ENCODE measurements at places on chromosomes 2 and 18.

DNA sequence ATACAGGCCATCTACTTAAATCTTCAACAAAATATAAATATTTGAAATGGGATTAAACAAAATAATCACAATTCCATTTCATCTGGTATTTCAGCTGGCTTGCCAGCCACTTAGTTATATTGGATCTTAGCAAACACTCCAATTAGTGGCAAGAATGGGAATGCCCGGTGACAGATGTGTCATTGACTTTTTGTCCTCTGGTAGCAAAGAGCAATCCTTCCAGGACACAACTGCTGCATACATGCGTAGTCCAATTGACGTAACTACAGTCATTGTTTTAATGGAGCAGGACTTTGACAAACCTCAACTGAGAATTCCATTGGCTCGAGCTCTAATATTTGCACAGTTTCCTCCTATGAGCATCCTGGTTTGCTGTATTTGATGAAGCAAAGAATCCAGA is 69.9 kb downstream of the RNF152 start:
- no peak for DNase-seq

- DNase-seq = no peak
Measured at GRCh38 chr2:25009954-25010353, 31.9 kb upstream of the EFR3B start.

- no peak for DNase-seq
Measured at GRCh38 chr2:10329580-10329879, 26.8 kb downstream of the HPCAL1 start.

DNA sequence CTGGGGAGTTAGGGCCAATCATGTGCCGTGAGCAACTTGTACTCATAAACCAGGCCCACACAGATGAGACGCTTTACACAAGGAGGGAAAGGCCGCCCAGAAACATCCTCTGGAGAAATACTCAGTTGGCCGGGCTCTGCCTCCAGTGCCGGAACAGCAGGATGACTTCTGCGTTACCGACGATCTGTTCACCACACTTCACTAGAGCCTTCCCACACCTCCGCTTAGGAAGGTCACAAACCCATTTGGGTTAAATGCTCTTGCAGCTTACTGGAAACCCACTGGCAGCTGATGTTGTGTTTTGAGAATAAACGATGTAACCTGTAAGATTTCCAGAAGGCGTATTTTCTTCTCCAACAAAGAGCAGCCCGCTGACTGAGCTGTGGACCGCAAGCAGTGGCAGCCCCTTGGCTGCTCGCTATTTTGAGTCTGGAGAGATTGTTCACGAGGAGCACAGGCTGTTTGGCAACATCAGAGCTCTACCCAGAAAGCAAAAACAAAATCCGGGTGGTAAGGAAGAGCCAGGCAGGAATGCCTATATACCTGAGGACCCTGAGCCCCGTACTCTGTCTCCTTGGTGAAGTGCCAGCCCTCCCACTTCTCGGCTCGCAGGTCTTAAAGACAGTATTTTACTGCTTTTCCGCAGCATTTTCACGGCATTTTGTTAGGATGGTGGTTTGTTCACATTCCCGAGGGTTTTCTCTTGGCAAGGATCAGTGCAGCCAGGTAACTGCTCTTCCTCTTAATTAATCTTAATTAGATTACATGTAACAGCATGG is 44.0 kb downstream of the COLEC12 start:
- no peak for DNase-seq

- no peak for DNase-seq
Measured at GRCh38 chr2:128503399-128504245, 185.0 kb upstream of the HS6ST1 start.

GRCh38 chr2:69567909-69568300 is 75.6 kb downstream of the AAK1 start:
- DNase-seq = peak; percentile 46

- DNase-seq = no peak
Measured at GRCh38 chr2:215280326-215280725, 31.5 kb upstream of the ATIC start.

GRCh38 chr2:226446406-226447001 is 353.1 kb downstream of the IRS1 start:
- DNase-seq = no peak

- DNase-seq = no peak
Measured at GRCh38 chr18:79935499-79935898, 16.0 kb downstream of the SLC66A2 start.

GRCh38 chr18:64270121-64270520 is 121.2 kb upstream of the LINC00305 start:
- no peak for DNase-seq

- no peak for DNase-seq
Measured at GRCh38 chr2:230887342-230887741, 22.6 kb downstream of the ITM2C start.

DNA sequence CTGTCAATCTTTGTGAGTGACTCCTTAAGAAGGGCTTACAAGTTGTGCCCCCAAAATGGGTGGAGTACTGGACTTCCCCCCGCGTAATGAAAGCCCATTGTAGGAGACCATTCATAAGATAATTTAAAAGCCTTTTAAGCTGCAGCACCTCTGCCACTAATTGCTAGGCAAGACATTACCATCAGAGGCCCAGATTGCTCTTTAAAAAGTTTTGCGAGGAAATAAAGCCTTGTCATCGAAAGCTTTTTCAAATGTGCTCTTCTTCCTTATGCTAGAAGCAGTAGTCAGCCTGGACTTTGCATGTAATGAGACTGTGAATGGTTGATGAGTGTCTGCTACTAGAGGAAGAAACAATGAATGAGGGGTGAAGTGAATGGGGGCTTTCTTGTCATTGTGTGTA is 345.3 kb upstream of the CDH2 start:
- no peak for DNase-seq

DNA sequence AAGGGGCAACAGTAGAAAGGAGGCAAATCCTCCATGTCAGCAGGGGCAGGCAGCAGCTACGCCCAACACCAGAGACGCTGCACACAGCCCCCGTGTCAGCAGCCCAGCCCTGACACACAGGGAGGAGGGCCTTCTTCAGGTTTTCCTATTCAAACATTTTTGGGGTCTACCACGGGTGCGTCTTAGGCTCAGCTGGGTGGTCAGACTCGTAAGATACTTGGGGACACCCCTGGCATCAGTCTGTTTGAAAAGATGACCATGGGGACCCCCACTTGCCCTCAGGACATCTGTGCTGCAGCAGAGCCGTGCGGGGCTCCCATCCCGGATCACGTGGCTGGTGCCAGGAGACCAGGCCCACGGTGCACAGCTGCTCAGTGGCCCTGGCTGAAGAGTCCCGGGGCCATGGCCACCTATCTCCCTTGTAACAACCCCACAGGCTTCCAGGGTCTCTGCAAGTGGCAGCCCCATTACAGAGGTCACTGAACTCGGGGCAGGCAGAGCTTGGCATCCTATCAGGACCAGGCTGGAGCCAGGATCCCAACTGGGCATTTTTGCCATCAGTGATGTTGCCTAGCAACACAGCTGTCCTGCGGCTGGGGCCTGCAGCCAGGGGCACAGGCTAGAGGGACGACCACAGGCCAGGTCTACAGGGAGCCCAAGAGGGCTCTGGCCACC is 82.5 kb downstream of the EDAR start:
- no peak for DNase-seq

DNA sequence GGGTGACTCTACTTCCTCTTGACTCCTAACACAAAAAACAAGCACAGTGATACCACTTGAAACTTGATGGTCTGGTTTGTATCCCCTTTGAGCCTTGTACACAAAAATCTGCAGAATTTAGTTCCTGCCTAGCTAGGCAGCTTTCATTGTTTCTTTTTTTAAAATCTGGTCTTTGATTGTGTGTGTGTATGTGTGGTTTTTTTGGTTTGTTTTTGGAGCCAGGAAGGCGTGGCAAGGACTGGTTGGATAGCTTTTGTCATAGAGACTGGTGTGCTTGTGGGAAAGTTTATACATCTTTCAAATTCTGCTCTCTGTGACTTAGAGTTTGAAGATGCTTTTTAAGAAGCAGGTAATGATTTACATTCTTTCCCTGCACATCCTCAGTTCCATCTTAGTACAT is 127.4 kb downstream of the TANC1 start:
- DNase-seq = no peak

DNA sequence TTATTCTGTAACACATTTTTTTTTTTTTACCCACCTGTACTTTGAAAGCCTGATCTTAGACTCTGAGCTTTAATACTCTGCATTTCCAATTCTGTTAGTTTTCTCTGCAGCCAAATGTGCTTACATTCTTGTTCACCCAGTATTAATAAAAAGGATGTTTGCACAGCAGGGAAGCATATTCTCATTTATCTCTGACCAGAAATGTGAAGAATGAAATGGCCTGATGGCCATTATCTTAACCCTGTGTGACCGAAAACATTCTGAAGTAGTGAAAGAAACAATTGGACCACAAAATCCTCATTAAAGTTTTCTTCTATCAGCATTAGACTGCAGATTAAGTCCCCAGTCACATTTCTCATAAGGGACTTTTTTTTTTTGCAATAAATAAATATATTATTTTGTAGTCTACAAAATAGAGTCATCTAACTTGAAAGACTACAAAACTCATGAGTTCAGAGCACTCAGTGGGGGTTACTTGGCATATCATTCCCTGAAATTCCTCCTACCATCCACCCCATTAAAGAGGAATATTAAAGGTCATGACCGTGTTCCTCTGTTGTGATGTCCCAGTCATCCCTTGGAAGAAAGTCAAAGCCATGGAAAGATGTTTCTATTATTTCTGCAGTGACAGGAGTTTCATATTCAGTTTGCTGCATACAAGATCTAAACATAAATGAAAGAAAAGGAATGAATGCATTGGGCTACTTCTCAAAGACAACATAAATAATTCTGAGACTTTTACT is 364.4 kb downstream of the RND3 start:
- DNase-seq = no peak

- DNase-seq = peak; percentile 76
Measured at GRCh38 chr18:4455113-4455811, at the start of gene DLGAP1. TSS of gene DLGAP1 (minus strand) at chr18:4455307.

Data from cerebellum (tissue), 4 donors.